DMS 273 treated with DMSO at 0.1 percent for 48 hours (cell line): ENCODE measurements at places on chromosomes 6 and 20.

- no peak for DNase-seq
Measured at GRCh38 chr20:62733891-62734290, 25.3 kb downstream of the NTSR1 start.

GRCh38 chr6:134289204-134289575, 28.7 kb downstream of the SGK1 start:
- DNase-seq, result no peak

GRCh38 chr6:15266423-15266996, 20.6 kb downstream of the JARID2 start:
- DNase-seq, result no peak

GRCh38 chr6:55405474-55406235, 78.4 kb downstream of the GFRAL start:
- DNase-seq, result no peak

- DNase-seq, result no peak
Measured at GRCh38 chr6:34374069-34374468, 18.4 kb downstream of the NUDT3 start.
